ENCODE measurements at places on chromosomes 11 and 22.

DNA sequence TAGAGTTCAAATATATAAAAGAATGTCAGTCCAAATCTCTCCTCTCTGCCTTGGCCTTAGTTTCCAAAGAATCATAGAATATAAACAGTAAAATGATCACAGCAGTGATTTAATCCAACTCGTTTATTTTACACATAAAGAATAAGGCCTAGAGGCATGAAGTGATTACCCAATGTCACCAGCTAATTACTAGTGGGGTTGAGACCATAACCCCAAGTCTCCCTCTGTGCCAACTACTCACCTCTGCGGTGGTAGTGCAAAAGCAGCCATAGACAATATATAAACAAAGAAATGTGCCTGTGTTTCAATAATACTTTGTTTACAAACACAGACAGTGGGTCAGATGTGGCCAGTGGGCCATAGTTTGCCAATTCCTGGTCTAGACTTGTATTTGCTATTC is 96.6 kb upstream of the FAT3 start:
- DNase-seq: no peak

DNA sequence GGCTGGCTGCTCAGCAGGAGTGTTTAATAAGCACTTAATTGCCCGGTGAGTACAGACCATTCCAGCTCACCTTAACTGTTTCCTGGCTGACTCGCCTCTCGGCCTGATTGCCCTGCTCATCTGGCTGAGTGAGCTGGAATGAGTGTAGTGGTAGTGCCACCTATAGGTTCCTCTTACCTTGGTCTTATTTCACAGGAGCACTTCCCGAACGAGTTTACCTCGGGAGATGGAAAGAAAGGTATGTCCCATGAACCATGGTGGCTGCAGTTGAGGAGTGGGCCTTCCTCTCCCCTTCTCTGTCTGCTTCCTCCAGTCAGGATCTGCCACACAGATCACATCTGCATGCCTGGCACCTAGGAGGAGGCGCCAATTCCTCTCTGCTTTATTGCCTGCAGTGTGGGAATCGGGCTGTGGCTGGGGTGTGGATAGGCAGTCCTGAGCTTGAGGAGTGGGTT is 26.7 kb downstream of the UPB1 start:
- peak; percentile 75 for DNase-seq

- DNase-seq: no peak
Observed at GRCh38 chr11:134738581-134738980, 326.5 kb upstream of the B3GAT1 start.

DNA sequence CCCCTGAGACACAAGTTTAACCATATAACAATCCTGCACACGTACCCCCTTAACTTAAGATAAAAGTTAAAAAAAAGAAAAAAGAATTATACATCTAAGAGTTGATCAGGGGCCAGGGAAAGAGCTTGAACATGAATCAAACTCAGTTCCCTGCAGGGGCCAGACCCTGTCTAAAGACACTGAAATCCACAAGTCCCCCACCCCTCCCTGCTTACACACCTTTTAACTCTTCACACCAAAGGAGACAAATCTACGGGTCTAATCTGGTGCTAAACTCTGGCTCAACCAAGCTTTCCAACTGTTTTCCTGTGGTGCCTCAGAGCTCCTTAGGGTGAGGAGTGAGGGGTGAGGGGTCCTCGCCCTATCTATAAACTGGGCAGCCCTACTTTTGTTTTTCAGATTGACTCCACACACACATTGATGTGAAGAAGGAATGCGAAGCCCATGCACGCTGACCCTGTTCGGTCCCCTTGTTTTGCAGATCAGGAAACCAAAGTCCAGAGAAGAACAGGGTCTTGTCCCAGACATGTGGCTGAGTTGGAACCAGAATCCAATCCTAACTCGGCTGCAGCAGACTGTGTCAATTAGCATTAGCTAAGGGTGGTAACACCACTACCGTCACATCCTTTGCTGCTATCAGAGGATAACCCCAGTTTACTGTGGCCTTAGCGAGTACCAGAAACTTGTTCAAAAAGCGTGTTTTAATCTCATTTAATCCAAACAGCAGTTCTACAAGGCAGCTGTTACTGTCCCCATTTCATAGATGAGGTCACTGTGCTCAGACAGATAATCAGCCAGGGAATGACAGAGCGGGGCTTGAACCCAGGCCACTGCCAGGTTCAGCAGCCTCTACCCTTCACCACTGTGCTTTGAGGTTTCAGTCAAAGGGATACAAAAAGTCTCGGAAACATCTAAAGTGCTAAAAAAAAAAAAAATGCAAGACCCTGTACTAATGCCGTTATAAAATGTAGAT is 145.2 kb upstream of the SYT13 start:
- DNase-seq: no peak

- no peak for DNase-seq
Observed at GRCh38 chr11:126438691-126439090, 83.2 kb downstream of the ST3GAL4 start.

DNA sequence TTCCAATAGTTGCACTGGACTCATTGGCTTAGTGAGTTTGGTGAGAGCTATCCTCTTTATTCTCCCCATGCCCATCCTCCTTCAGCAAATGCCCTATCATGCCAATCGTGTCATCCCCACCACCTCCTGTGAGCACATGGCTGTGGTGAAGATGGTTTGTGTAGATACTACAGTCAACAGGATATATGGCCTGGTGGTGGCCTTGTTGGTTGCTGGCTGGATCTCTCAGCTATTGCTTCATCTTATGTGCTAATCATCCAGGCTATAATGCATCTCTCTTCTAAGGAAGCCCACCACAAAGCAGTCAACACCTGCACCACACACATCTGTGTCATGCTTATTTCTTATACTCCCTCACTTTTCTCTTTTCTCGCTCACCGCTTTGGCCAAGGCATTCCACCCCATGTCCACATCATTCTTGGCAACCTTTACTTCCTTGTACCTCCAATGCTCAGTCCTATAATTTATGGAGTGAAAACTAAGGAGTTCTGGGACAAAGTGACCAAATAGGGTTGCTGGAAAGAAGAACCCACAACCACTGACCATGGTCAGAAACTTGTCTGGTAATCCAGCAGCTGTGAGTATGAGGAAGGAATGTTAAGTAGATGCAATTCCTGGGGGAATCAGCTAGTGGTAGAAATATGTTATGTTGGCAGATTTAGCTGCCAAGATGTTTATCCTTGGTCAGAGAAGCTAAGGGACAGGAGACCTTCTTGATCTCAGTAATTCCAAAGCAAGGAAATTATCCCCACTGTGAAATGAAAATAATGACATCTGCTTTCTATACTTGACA is 16.3 kb upstream of the OR56B1 start:
- DNase-seq: no peak

DNA sequence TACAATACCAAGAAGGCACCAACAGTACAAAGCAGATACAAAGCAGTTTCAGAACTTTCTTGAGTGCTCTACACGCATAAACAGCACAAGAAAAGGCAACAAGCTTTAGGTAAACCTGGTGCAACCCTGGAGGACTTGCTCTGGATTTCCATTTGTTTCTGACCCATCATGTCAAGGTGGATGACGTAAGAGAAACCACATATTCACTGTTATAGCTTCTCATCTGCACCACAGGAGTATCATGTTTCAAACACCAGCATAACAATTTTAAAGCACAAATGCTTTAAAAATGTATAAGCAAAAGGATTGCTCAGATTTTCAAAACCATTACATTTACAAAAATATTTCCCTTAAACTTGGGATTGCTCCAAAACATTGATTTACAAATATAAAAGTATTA is 25.0 kb upstream of the YPEL1 start:
- DNase-seq: no peak
